Activated CD4-positive, alpha-beta T cell treated with anti-CD3 and anti-CD28 coated beads, Interleukin-2, amount 50 U/mL, for 24 hours (primary cell): ENCODE measurements at places on chromosomes 12 and 14.

- no peak for DNase-seq
These were observed 2.9 kb upstream of the CLEC1A start for GRCh38 chr12:10101648-10102220.

DNA sequence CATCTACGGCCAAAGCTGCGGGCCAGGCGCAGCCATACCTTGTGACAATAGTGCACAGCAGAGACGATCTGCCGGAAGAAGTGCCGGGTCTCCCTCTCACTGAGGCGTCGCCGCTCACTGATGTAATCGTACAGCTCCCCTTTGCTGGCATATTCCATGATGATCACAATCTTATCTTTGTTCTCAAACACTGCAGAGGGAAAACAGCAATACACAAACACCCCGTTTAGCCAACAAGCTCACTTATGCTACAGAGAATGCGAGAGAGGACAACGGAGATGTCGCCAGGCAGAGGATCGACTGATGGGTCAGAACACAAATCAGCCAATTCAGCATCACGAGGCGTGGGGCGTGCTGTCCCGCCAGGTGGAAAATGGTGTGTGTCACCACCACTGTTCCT is 52.1 kb downstream of the NUAK1 start:
- no peak for DNase-seq

DNA sequence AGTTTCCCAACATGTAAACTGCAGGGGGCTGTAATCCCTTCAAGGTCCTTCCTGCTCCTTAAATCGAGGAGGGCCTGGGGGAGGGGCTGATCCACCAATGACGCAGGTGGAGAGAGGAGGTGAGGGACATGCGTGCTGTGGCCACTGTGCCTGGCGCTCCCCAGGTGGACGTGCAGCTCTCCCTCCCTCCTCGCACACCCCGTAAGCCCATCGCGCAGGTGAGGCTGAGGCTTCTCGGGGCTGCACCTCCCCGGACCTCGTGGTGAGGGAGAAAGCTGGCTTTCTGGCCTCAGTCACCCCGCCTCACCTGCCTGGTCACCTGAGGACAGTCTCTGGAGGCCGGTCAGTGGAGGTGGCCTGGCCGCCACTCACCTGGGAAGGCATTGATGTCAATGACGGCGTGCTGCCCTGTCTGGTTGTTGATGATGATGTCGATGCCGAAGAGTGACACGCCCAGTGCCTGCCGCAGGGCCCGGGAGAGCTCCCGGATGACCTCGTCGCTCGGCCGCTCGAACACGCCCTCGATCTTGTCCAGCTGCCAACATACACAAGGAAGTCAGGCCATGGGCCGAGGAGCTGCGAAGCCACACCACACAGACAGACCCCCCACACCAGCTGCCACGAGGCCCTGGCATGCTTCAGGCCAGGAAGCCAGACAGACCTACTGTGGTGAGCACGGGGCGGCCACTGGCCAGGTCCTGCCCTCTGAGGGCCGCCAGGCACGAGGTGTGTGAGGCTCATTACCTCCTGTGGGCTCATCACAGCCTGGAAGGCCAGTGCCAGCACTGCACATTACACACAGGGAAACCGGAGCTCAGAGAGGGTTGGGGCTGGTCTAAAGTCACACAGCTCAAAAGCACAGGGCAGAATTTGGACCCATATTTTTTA is 23.3 kb downstream of the CHGA start:
- DNase-seq = no peak

DNA sequence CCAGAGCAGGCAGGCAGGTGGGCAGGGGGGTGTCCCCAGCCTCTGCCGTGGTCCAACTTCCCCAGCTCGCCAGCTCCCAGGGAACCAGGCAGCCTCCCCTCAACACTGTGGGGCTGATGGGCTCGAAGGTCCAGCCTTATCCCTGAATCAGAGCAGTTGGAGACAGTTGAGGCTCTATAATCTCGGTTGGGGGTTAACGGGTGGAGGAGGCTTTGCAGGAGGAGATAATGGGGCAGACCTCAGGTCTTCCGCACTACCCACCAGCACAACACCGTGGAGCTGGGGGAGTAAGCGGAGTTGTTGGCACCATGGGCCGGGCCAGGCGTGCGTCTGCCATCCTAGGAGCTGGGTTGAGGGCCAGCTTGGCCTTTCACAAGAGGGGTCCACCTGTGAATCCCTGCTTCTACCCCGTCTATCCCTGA is 13.9 kb upstream of the HDAC7 start:
- no peak for DNase-seq
